Left lobe of liver (tissue), 2 donors: ENCODE measurements at places on chromosomes 12 and 14. TPM values are rescaled to one million over a fixed set of nuclear protein-coding genes. Genes with fewer than 3 reads are reported as not detected.
A peak's percentile ranks its signal among the peaks of the same experiment; 100 is the strongest.

- peak; percentile 58 for DNase-seq
Measured at GRCh38 chr14:99389174-99389826, 91.4 kb downstream of the SETD3 start.

GRCh38 chr14:69443296-69443805 lies 41.2 kb upstream of the PLEKHD1 start:
- no peak for DNase-seq

DNA sequence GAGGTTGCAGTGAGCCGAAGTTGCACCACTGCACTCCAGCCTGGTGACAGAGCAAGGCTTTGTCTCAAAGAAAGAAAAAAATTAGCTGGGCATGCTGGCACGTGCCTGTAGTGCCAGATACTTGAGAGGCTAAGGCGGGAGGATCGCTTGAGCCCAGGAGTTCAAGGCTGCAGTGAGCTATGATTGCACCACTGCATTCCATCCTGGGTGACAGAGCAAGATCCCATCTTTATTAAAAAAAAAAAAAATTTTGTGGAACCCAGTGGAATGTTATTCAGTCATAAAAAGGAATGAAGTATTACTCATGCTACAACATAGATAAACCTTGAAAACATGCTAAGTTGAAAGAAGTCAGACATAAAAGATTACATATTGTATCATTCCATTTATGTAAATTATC lies 8.3 kb upstream of the ERBB3 start:
- DNase-seq, result no peak

DNA sequence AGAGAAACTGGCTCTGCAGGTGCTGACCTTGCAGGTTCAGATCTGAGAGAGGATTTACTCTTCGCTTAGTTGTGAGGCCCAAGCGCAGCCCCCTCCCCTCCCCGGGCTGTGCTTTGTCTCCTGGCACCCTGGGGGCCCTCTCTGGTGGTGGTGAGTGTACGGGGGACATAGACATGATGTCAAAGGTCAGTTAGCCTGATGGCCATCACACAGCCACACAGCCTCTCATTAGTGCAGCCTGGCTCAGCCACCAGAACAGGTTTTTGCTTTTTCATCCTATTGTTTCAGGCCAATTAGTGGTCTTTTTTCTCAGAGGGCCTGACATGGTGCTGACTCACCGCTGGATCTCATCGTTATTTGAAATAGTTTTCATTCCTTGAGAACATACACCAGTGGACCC lies 437.9 kb downstream of the AACS start:
- DNase-seq, result no peak

- DNase-seq, result no peak
Measured at GRCh38 chr12:30973175-30973574, 46.6 kb downstream of the TSPAN11 start.

GRCh38 chr14:68789821-68790643 lies 2.8 kb downstream of the ZFP36L1 start:
- DNase-seq, result peak; percentile 78

GRCh38 chr14:75229661-75230139 lies 48.9 kb upstream of the FOS start:
- DNase-seq, result peak; percentile 70

DNA sequence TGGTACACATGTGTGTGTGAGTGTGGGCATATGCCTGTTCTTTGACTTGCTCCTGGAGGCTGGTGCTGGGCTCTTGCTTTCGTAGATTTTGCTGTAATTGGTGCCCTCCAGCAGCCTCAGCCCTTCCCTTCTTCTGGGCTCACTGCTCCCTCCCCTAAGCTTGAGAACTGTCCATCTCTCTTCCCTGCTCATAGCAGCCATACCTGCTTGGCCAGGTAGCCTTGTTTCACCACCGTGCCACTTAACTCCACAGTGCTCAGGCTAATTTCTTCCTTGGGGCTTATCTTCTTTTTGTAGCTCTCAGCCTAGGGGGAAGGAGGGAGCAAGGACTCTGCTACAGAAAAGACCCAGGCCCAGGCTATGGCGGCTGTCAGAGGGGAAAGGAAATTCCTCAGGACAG lies 19.8 kb downstream of the PLEK2 start:
- DNase-seq, result no peak

DNA sequence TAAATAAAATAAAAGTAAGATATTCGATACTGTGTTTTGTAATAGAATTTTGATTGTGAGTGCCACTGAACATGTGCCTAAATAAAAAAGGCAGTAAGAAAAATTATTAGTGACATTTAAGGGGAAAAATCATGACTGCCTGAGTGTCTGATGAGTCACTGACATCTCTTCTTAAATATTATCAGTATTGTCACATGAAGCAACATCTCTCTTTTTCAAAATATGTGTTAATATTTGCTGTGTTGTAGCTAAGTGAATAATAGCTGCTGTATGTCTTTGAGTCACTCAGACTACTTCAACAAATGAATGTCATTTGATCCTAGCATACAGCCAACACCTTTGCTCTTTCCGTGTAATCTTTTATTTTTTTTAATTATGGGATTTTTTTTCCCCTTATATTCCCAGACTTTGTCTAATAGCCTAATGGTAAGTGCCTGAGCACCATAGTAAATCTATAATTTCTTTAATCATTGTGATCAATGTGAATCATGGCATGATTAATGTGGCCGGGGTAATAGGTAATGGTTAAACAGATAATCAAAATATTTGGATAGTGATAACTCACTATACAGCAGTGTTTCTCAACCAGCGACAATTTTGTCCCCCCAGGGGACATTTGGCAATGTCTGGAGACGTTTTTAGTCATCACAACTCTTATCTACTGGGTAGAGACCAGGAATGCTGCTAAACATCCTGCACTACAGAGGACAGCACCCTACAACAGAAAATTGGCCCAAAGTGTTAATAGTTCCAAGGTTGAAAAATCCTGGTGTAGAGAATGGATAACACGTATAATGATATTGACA lies 11.7 kb upstream of the OTX2 start:
- DNase-seq, result no peak

GRCh38 chr14:105902131-105902898 lies 375.9 kb downstream of the TMEM121 start:
- no peak for DNase-seq

- no peak for DNase-seq
Measured at GRCh38 chr14:58641509-58641908, 3.7 kb downstream of the DACT1 start.

DNA sequence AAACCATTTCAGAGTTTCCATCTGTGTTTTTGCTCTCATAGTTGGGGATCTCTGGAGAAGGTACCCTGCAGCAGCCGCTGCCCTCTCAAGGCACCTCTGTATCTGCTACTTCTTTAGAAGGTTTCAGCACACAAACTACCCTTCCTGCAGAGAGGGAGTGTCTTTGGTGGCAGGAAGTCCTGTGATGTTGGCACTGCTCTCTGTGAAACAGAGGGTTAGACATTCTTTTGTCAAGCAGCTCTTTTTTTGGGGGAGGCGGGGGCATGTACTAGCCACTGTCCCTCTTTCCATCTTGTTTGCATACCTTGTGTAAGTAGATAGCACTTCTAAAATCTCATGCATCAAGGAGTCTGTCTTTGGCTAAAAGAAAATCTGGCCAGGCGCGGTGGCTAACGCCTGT lies 352.6 kb downstream of the BMP4 start:
- no peak for DNase-seq

GRCh38 chr12:62919838-62920237 lies 15.1 kb downstream of the PPM1H start:
- DNase-seq, result no peak

GRCh38 chr12:131054345-131055092 lies 100.8 kb downstream of the ADGRD1 start:
- DNase-seq, result no peak

GRCh38 chr14:41868396-41868795 lies 261.7 kb downstream of the LRFN5 start:
- no peak for DNase-seq

DNA sequence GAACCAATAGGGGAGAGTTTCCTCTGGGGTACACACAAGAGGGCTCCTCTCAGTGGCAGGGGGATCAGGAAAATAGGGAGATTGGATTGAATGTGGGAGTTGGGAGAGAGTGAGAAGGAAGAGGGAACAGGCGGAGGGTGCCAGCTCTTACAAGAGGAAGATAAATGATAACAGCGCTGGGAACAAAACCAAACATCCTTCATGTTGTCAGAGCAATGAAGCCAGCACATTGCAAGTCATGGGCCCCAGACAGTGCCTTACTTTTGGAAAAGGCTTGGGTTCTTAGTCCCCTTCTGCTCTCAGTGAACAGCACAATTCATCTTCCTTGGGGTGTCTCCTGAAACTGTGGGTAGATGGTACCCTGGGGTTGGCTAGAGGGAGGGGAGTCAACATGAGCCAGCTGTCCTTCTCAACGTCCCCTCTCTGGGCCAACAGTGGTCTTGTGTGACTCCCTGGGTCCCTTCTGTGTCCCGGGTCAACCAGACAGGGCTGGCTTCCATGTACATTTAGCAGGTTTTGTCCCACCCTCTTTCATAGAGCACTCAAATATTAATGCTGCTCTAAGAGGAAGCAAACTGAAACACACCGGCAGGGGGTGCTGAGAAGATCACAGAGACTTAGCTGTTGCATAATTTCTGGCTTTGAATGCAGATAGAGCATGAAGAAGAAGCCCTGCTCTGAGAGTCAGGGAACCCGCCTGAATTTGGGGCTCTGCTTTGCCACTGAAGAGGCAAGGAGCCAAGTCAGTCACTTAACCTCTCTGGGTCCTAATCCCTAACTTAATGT lies 138.5 kb downstream of the ESRRB start:
- peak; percentile 51 for DNase-seq

GRCh38 chr12:31588976-31589375 lies 2.0 kb downstream of the DENND5B start:
- no peak for DNase-seq

- DNase-seq, result no peak
Measured at GRCh38 chr12:87794854-87795253, 234.3 kb downstream of the C12orf50 start.

DNA sequence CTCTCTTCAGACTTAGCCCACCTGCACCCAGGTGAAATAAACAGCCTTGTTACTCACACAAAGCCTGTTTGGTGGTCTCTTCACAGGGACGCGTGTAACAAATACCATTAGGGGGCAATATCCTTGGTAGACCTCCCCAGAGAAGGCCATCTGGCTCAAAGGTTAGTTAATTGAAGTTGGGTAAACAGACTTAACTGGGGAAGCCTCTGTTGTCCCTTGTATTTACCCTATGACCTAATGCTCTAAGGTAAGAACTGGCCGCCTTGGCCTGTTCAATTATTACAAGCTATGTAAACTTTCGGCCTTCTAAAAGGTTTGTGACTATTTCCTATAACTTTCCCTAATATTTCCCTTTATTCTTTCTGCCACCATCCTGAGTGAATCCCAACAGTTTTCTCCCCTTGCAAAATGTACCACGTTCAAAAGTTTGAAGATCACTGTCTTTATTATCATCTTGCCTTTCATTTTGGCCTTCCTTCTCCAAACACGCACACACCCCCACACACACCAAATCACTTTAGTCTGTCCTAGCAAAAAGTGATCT lies 15.3 kb upstream of the LYZ start:
- DNase-seq, result no peak

- no peak for DNase-seq
Measured at GRCh38 chr14:55715889-55716288, 135.9 kb downstream of the KTN1 start.

DNA sequence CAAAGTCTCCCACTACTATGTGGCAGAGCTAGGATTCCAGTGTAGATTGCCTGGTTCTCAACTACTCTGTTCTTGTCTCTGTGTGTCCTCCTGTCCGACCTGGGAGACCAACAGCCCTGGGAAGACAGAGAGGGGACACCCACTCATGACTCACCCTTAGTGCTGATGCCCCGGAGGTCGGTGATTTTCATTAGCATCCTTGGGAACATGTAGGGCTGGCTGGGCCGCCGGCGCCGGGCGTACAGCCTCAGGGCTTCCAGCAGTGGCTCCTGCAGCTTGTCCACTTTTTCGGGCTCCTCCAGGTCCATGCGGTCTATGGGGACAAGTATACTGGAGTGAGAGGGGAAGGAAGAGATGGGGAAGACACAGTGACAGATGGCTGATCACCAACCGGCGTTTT lies 5.9 kb upstream of the ITGB7 start:
- DNase-seq, result no peak

- peak; percentile 33 for DNase-seq
Measured at GRCh38 chr14:100278702-100279101, 27.5 kb downstream of the SLC25A29 start.

DNA sequence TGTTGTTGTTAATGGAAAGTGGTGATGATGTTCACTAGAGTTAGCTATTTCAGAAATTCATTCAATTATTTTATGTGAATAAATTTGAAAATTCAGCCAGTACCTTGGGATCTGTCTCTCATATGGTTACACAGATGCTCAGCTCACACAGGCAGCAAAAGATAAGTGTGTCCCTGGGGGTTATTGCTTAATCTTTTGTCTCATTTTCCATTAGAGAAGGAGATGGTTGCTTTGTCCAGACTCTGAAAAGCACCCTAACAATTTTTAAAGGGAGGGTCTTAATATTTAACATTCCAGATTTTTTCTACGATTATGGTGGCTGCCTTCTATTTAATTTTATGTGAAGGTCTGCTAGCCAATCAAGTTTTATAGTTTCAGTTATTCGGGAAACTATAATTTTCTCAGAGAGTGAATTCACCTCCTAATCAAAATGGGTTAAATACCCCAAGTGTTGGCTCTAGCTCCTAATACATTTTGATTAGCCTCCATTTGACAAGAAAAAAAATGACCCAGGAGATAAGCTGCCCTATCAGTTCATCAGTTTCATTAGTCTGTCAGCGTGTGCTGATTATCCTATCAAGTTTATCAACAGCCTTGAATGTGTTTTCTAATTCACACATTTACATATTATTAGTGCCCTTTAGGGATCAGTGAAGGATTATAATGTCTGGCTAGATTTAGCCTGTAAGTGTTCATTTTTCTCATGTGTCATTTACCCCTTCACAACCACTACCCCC lies 282.1 kb downstream of the TMTC2 start:
- no peak for DNase-seq

The DAO gene
- total RNA-seq, result 65.3 TPM

The SLC2A14 gene
- total RNA-seq, result 95.3 TPM

The RNF212B gene
- not detected for total RNA-seq

The NUDT14 gene
- total RNA-seq, result 11.5 TPM

The KRT72 gene
- total RNA-seq, result not detected

The MMP19 gene
- 2.2 TPM for total RNA-seq

The AMN gene
- total RNA-seq, result 56.0 TPM

The KRT2 gene
- not detected for total RNA-seq

The KRT73 gene
- not detected for total RNA-seq

The CYP27B1 gene
- total RNA-seq, result 0.45 TPM

The ATL1 gene
- total RNA-seq, result 0.48 TPM

The PPFIBP1 gene
- 34.9 TPM for total RNA-seq

The ACVRL1 gene
- 7.1 TPM for total RNA-seq

The CLEC4E gene
- total RNA-seq, result 0.63 TPM

The PZP gene
- total RNA-seq, result 0.70 TPM

The CERS5 gene
- 6.5 TPM for total RNA-seq

The RASSF9 gene
- 0.93 TPM for total RNA-seq

The ESR2 gene
- total RNA-seq, result 0.08 TPM

The FSCB gene
- not detected for total RNA-seq

The CFAP73 gene
- not detected for total RNA-seq

The EIF5 gene
- total RNA-seq, result 192 TPM

The ACIN1 gene
- 48.2 TPM for total RNA-seq

The RDH12 gene
- total RNA-seq, result 1.4 TPM
